Left renal cortex interstitium (tissue), 4 donors: ENCODE measurements at places on chromosomes 11 and 22.
A peak's percentile ranks its signal among the peaks of the same experiment; 100 is the strongest.

DNA sequence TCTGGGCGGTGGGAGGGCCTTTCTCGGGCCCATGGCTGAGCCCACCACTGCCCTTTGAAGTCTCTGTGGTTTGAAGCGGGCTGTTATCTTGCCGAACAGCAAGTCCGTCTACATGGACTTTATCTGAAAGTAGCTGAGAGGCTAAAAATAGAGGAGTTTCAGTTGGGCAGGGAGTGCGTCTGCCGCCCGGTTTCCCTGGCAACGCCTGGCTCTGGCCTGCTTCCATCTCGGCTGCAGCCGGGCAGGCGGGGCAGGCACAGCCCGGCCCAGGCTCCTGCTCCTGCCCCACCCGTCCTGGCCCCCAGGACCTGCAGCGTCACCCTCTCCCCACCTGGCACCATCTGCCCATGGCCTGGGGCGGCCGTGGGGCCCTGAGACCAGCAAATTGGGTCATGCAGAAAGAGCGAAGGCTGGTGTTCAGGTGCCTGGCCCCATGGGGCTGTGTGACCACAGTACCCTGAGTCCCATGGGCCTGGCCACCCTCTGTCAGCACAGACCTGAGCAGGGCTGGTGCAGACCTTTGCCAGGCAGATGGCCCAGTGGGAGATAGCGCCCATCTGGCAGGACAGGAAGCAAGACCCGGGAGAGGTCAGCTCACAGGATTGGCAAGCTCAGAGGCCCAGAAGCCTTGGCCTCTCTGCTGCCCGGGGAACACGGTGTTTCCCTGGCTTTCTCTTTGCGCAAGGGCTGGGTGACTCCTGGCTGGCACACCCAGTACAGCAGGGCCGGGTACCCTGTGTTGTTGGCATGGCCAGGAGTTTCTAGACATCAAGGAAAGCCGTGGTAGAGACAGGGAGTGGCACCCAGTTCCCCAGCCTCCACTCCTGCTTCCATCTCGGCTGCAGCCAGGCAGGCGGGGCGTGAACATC, 79.1 kb upstream of the KCNQ1OT1 start:
- DNase-seq = no peak

DNA sequence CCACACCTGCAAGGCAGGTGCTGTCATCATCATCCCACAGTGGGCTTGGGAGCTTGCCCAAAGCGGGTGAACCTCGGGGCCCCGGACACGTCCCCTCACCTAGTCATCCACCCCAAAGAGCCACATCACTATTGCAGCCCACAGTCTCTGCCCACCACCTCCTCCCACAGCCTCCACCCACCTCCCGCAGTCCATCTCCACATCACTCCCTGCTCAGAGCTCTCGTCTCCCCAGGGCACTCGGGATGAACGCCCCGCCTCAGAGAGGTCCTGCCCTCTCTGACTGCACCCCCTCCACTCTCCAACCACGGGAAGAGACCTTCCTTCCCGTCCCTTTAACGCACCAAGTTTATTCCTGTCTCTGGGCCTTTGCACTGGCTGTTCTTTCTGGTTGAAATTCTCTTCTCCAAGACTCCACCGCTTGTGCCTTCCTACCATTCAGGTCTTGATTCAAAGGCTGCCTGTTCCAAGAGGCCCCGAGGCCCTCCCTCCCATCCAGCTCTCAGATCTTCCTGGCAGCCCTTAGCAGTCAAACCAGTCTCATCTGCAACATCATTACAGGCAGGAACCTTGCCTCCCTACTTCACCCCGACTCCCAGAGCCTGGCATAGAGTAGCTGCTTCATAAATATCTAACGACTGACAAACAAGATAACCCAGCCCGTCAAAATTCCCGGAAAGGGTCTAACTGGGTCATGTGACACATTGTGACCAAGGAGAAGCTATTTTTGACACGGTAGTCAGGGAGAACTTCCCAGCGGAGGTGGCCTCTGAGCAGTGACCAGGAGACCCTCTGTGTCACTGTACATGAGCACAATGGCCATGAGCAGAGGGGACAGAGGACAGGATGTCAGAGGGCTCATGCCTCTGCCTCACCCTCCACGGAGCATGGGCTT, 11.1 kb downstream of the KCNJ4 start:
- DNase-seq = no peak

DNA sequence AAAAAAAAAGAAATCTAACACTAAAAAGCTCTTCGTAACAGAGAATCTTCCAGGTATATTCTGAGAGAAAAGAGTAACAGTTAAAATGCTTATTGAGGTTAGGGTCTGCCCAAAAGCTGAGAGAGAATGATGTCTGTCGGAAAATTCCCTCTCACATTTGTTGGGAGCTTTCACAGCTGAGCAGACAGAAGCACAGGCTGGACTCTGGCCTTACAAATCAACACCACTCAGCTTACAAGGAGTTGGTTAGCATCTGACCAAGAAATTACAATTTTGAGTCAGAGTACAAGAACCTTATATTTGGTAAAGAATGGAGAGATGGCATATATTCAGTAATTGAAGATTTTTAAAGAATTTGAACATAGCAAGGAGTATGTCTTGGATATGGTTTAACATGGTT, 1561.0 kb upstream of the RAG2 start:
- DNase-seq = no peak

DNA sequence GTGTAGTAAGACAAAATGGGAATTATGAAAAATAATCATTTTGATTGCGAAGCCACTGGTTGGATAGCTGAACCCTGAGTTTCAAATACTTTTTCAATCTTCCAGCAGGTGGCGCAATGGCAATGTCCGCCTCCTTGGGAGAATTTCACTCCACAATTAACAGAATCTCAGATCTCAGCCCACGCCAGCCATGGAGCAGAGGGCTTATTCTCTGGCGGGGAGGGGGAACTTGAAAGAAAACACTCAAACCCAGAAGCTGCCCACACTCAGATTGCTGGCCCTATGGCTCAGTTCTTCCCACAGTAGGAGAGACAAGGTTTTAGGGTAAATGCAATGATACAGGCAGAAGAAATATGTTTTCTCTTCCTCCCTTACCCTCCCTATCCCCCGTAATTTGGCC, 38.7 kb upstream of the RCN1 start:
- peak; percentile 53 for DNase-seq

DNA sequence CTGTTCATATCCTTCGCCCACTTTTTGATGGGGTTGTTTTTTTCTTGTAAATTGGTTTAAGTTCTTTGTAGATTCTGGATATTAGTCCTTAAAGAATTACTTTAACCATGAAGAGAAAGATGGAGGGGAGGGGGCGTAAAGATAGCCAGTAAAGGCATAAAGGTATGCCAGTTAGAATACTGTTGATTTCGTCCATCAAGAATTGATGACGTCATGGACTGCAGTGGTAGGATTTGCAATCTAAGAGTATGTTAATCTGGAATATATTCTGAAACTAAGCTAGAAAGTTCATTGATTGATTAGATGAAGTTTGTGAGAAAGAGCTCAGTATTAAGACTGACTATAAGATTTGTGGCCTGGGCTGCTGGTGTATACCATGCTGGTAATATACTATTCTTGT, 856.1 kb downstream of the NTM start:
- no peak for DNase-seq

- DNase-seq = no peak
These were observed at the start of gene CABP4 for GRCh38 chr11:67455054-67455453. CABP4 (plus strand) TSS chr11:67455354; CDS start chr11:67455424, 70 bp downstream.

DNA sequence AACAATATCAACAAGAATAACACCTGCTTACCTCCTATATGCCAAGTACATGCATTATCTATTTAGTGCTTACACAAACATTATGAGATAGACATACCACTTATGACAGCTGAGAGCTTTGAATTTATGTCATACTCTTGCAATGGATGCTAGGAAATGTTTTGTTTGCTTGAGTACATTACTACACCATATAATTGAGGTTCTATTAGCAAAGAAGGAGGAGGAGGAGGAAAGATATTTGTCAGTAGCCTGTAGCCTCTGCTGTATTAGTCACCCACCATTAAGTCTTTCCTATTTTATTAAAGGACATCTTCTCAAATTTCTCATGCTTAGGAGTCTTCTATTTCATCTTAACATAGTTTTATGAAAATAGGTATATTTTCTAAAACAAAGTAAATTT, 6.4 kb downstream of the ANO5 start:
- no peak for DNase-seq

DNA sequence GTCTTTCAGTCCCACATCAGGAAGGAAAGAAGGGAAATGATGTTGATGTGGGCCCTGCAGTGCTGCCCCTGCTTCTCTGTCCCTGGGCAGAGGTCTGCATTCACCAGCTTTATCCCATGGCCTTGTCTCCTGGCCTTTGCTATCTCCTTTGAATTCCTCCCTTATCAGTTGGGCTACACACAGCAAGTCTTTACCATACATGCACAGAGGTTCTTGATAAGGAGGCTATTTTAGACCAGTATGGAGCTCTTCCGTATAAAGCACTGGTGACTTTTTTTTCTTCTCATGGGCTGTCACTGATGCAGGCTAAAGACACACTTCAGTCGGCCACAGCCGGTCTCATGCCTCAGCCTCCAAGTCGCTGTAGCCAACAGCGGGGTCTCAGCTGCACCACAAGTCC, 20.2 kb downstream of the MYO18B start:
- DNase-seq = no peak

DNA sequence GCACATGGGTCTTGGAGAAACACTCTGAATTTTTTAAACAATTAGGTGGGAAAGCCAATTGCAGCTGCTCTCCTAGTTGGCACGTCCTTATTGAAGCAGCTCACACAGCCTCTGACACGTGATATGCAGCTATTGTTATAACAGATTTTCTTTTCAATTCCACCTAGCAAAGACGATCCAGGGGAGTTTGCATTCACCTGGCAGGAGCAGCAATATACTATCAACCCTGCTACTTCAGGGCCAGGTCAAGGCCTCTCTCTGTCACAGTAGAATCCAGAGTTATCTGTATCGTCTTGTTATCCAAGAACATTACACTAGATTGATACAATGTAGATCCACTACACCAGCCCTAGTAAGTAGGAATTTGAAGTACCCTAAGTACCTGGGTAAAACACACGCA, 8.3 kb downstream of the KRTAP5-11 start:
- DNase-seq = no peak

DNA sequence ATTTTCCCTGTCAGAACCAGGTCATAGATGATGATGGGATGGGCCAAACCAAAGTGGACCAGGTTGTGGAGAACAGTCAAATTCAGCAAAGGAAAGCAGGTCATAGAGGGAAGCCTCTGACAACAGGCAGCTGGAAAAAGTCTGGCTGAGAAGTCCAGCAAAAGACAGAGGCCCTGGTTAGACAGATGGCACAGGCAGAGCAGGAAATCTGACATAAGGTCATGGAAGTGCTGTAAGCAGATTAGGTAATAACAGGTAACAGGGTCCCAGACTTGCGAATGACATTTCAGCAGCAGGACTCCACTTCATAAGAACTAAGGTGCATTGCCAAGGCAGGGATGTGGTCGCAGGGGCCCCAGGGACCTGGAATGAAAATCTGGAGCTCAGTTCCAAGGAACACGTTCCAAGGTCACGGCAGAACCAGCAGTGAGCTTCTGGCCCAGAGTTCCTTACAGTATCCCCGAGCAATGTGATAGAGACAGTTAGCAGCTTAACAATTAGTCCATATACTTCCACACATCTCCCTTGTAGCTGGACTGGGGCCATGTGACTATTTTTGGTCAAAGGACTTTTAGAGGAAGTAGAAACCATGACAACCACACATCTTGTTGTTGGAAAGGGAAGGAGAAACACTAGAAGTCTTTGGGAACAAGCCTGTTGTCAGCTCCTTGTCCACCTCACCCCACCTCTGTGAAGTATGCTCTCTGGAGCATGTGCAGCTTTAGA, 75.4 kb downstream of the ME3 start:
- no peak for DNase-seq
